ENCODE measurements at places on chromosomes 4 and X. TPM values are rescaled to one million over a fixed set of nuclear protein-coding genes. Genes with fewer than 3 reads are reported as not detected.

DNA sequence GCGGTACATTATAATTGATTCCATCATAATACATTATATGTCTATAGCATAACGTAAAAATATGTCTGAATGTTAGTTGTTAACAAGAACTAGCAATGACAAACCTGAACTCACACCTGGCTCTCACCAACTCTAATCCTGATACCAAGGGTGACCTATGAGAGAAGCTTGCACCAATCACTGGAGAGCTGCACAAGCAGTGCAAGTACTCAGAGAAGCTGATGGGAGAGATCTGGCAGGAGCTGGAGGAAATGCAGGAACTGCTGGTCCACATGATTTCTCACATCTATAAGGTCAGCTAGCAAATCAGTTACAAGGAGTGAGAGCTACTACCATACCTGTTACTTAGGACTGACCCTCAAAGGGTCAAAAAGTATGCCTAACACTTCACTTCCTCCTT, 74.8 kb downstream of the RAB28 start:
- no peaks in the 10 kb centered on the region for H3K4me1 ChIP-seq
- no peak overlapping the region for H3K27ac ChIP-seq
- H3K4me3 ChIP-seq = no peak overlapping the region
- no peaks in the 10 kb centered on the region for H3K36me3 ChIP-seq
- H3K27me3 ChIP-seq = no peaks in the 10 kb centered on the region

- no peaks in the 10 kb centered on the region for H3K36me3 ChIP-seq
- no peak for DNase-seq
- no peaks in the 10 kb centered on the region for H3K27me3 ChIP-seq
- H3K4me1 ChIP-seq = peaks cover 9% of the 10 kb centered on the region
- no peak overlapping the region for H3K4me3 ChIP-seq
Observed at GRCh38 chr4:101103381-101104142, 243.8 kb downstream of the PPP3CA start.

- no peak overlapping the region for H3K27ac ChIP-seq
- DNase-seq = no peak
Observed at GRCh38 chrX:117397844-117398243, 718.8 kb downstream of the KLHL13 start.

DNA sequence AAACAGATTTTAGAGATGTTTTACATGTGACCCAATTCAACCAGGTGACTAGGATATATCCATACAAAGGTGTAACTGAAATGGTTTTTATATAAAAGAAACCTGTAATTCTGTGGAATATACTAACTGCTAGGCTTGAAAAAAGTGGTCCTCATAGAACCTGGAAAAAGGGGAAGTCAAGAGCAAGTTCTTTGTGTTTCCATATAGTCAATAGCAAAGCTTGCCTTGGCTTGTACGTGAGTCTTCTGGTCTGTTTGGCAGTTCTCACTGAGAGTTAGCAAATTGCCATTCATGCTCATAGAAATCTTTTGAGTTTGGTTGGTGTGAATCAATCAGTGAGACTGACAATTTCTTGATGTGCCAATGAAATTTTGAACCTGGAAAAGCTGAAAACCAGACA, 79.4 kb upstream of the SMIM10 start:
- H3K27me3 ChIP-seq = no peaks in the 10 kb centered on the region
- DNase-seq = no peak
- H3K4me3 ChIP-seq = no peak overlapping the region
- peaks cover 17% of the 10 kb centered on the region for H3K36me3 ChIP-seq

- no peak for DNase-seq
- H3K27me3 ChIP-seq = no peaks in the 10 kb centered on the region
- H3K4me1 ChIP-seq = peaks cover 9% of the 10 kb centered on the region
- no peak overlapping the region for H3K27ac ChIP-seq
- no peak overlapping the region for H3K4me3 ChIP-seq
Observed at GRCh38 chr4:81790477-81790876, 318.8 kb upstream of the RASGEF1B start.

DNA sequence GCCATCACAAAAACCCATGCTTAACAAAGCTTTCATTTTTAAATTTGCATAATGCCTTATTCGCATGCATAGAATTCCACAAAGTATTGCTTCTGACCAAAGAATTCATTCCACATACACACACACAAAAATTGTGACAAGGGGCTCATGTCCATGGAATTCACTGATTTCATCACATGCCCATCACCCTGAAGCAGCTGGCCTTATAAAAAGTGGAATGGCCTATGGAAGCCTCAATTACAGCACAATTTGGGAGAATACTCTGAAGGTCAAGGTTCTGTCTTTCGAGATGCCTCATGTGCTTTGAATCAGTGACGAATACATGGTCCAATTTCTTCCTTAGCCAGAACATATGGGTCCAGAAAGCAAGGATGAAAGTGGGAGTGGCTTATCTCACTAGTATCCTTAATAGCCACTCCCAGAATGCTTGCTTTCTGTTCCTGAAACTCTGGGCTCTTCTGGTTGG, 165.7 kb downstream of the KDR start:
- no peak overlapping the region for H3K4me3 ChIP-seq
- no peaks in the 10 kb centered on the region for H3K4me1 ChIP-seq
- no peak overlapping the region for H3K27ac ChIP-seq
- no peaks in the 10 kb centered on the region for H3K27me3 ChIP-seq
- no peaks in the 10 kb centered on the region for H3K36me3 ChIP-seq
- DNase-seq = no peak

- no peaks in the 10 kb centered on the region for H3K27me3 ChIP-seq
- no peak for DNase-seq
- peaks cover 9% of the 10 kb centered on the region for H3K36me3 ChIP-seq
- no peak overlapping the region for H3K4me3 ChIP-seq
Observed at GRCh38 chrX:110182865-110183264, 135.0 kb downstream of the AMMECR1 start.

DNA sequence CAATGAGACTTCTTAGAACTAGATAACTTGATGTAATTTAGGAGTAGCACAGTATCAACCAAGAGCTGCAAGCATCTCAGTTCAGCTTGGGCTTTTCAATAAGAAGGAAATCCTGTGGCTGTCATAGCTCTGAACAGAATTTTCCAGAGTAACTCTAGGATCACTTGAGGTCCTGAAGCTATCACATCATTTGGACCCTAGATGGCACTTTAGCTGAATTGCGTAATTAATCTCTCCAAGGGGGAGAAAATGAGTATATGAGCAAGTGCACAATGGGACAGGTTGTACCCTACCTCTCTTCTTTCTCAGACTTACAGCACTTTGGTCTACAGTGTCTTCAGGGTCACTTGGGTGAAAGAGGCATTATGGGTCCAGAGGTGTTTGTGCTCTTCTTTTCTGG, 45.2 kb downstream of the SLC4A4 start:
- peaks cover 18% of the 10 kb centered on the region for H3K4me1 ChIP-seq
- no peaks in the 10 kb centered on the region for H3K27me3 ChIP-seq
- H3K4me3 ChIP-seq = no peak overlapping the region
- no peak overlapping the region for H3K27ac ChIP-seq
- DNase-seq = no peak

DNA sequence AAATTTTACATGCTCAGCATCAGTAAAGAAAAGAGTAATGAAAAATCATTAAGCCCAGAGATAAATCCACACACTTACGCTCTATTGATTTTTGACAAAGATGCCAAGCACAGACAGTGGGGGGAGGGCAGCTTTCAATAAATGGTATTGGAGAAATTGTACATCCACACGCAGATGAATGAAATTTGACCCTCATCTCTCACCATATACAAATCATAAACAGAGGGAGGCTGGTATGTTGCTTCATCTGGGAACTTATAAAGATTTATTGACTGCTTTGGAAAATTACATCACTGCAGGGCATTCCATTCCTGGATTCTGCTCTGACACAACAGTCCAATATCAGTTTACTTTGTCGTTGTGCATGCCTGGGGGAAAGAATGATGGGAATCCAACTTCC, 58.4 kb upstream of the XAGE1A start:
- peaks cover 14% of the 10 kb centered on the region for H3K27me3 ChIP-seq
- H3K36me3 ChIP-seq = no peaks in the 10 kb centered on the region
- H3K4me3 ChIP-seq = no peak overlapping the region
- H3K27ac ChIP-seq = no peak overlapping the region

The SLC10A4 gene
- total RNA-seq = 0.61 TPM

Measured in Calu3 (cell line).